ENCODE measurements at places on chromosomes 1 and 21.

DNA sequence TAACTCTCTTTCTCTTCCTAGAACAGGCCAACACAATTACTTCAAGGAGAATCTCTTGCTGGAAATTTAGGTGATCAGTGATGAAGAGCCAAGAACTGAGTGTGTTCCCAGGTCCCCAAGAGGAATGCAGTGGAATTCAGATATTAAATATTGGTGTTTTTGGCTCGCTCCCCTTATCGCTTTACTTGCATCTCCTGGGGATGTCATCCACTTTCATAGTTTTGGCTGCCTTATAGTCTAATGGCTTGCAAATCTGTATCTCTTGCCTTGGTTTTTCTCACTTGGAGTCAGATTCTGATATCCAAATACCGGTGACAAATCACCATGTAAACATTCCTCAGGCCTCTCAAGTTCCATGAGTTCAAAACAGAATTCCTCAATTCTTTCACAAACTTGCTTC, 151.0 kb upstream of the C1orf87 start:
- no peak for DNase-seq

DNA sequence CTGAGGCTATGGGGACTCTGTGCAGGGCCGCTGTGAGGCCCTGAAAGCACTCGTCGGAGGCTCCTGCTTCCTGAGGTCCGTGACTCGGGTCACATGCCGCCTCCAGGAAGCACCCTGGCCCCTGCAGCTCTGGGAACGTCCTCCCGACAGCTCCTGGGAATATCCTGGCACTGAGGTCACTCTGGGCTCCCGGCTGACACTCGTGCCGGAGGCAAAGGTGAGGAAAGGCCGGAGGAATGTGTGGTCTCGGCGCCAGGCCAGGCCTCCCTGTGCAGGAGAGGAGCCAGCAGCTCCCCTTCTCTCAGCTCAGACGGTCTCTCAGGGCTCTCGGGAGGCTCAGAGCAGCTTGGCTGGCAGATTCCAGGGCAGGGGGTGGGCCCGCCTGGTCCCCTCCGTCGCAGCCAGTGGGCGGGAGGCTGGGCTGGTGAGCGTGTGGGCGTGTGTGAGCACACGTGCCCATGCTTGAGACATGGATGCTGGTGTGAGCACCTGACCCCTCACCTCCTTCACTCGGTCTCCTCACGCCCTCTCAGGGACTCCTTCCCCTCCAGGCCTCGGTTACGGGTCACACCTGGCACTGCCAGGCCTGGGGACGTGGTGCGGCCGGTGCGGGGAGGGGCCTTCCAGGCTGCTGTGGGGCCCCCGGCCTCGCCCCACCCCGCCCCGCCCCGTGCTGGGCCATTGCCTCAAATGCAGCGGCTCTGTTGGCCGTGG, 5.5 kb upstream of the RNF223 start:
- no peak for DNase-seq

GRCh38 chr21:18026359-18026758, 207.2 kb upstream of the C21orf91 start:
- no peak for DNase-seq

GRCh38 chr1:26370591-26371382, 1.8 kb downstream of the ZNF683 start:
- DNase-seq: no peak

DNA sequence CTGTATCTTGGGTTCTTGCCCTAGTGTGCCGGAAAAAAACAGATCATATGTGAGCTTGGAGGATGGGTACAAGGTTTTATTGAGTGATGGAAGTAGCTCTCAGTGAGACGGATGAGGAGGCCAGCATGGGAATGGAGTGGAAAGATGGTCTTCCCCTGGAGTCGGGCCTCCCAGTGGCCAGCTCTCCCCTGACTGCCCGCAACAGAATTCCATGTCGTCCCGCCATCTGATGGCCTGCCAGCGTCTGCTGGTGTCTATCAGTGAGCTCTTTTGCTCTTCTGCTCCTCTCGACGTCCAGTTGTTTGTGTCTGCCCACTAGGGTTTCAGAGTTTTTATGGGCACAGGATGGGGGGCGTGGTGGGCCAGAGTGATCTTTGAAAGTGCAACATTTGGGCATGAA, 315.2 kb upstream of the BRINP3 start:
- DNase-seq: no peak

GRCh38 chr21:26599261-26599660, 26.2 kb upstream of the CYYR1 start:
- DNase-seq: no peak

DNA sequence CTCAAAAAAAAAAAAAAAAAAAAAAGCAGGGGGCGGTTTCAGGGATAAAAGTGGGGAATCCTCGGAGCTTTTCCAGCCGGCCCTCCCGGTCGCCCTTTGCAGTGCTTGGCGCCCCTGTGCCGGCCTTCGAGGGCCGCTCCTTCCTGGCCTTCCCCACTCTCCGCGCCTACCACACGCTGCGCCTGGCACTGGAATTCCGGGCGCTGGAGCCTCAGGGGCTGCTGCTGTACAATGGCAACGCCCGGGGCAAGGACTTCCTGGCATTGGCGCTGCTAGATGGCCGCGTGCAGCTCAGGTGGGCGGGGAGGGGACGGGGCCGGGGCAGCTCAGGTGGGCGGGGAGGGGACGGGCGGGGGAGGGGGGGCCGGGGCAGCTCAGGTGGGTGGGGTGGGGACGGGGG, 25.3 kb downstream of the RNF223 start:
- DNase-seq: no peak

GRCh38 chr1:17148950-17149608, 29.8 kb upstream of the PADI2 start:
- no peak for DNase-seq

- no peak for DNase-seq
Measured at GRCh38 chr1:168235548-168235885, 9.7 kb downstream of the SFT2D2 start.

Measured in central memory CD8-positive, alpha-beta T cell (primary cell).